Activated T-helper 17 cell treated with anti-CD3 and anti-CD28 coated beads, Interleukin-2, amount 50 U/mL, for 72 hours (primary cell): ENCODE measurements at places on chromosomes 16 and 17.
A peak's percentile ranks its signal among the peaks of the same experiment; 100 is the strongest.

DNA sequence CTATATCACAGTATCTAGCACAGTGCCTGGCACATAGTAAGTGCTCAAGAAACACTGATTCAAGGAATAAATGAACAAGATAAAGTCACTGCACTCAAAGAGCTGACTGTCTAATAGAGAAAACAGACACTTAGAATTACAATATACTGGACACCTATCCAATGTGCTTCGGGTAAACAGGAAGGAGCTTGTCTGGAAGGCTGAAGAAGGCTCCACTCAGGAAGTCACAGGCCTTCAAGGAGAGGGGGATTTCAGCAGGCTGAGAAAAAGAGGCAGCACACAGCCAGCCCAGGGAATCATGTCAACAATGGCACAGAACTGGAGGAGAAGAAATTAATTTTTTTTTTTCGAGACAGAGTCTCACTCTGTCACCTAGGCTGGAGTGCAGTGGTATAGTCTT lies 9.7 kb upstream of the IL4R start:
- ATAC-seq: no peak
- H3K36me3 ChIP-seq: no peaks in the 10 kb centered on the region
- H3K4me3 ChIP-seq: no peak overlapping the region
- peaks cover 15% of the 10 kb centered on the region for H3K4me1 ChIP-seq
- H3K27ac ChIP-seq: no peak overlapping the region

GRCh38 chr17:61376931-61377838 lies 22.5 kb upstream of the TBX2 start:
- no peak overlapping the region for H3K27ac ChIP-seq
- H3K4me3 ChIP-seq: no peak overlapping the region
- no peaks in the 10 kb centered on the region for H3K27me3 ChIP-seq
- no peaks in the 10 kb centered on the region for H3K36me3 ChIP-seq
- no peaks in the 10 kb centered on the region for H3K4me1 ChIP-seq

GRCh38 chr17:41308251-41308917 lies 725 bp downstream of the KRTAP16-1 start:
- H3K4me1 ChIP-seq: peaks cover 39% of the 10 kb centered on the region
- H3K36me3 ChIP-seq: no peaks in the 10 kb centered on the region
- peak overlapping the region; percentile 94 for H3K27ac ChIP-seq
- no peaks in the 10 kb centered on the region for H3K27me3 ChIP-seq
- peak overlapping the region; percentile 84 for H3K4me3 ChIP-seq
- ATAC-seq: peak; percentile 82

DNA sequence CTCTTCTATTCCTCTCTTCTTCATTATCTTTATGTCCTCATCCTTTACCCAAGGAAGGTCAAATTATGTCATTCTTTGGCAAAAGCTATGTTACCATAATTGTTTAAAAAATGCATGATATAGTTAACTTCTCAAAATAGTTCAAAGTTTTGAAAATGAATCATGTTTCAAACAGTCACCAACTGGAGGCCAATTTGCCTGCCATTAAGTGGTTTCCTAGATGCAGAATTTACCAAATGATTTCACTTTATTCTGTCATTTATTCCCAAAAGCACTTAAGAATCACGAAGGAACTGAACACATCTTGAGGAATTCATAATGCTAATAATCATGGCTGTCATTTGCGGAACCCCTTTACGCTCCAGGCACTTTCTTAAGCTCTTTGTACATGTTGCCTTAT lies 190.9 kb upstream of the CDH11 start:
- H3K27me3 ChIP-seq: no peaks in the 10 kb centered on the region
- ATAC-seq: no peak
- no peak overlapping the region for H3K27ac ChIP-seq
- H3K36me3 ChIP-seq: no peaks in the 10 kb centered on the region
- H3K4me1 ChIP-seq: no peaks in the 10 kb centered on the region

DNA sequence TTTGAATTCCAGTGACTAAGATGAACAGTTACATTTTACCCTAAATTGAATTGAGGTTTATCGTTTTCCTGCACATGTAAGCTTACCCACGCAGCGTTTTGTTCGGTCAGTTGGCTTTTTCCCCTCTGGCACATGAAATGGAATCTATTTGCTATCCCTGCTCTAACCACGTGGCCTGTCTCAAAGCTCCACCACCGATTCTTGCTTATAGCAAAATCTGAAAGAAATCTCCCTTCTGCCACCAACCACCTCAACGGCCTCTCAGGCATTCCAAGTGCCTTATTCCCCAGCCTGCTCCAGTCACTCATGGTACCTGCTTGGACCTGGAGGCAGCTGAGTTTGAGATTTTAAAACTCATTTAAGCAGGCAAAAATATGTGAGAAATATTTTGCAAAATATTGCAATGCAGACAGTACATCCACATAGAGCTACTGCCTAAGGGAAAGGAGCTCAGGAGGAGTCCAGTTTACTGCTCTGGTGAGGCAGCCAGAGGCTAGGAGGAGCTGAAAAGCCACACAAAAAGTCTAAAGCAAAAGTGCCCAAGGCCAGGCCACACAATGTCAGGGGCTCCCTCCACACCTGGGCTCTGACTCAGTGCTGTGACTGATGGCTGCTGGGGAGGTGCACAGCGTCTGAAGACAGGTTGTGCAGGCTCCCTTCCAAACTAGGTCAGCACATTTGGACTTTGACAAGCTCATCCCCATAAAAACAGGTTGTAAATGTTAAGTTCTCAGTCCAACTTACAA lies 26.4 kb downstream of the ARHGAP17 start:
- H3K27ac ChIP-seq: peak overlapping the region; percentile 60
- H3K4me3 ChIP-seq: peak overlapping the region; percentile 16
- peak; percentile 83 for ATAC-seq
- peaks cover 2% of the 10 kb centered on the region for H3K36me3 ChIP-seq
- H3K27me3 ChIP-seq: no peaks in the 10 kb centered on the region

- no peak for ATAC-seq
- no peak overlapping the region for H3K4me3 ChIP-seq
- H3K36me3 ChIP-seq: no peaks in the 10 kb centered on the region
- H3K27ac ChIP-seq: no peak overlapping the region
- H3K4me1 ChIP-seq: no peaks in the 10 kb centered on the region
Observed at GRCh38 chr17:12756786-12757185, 32.5 kb upstream of the ARHGAP44 start.

DNA sequence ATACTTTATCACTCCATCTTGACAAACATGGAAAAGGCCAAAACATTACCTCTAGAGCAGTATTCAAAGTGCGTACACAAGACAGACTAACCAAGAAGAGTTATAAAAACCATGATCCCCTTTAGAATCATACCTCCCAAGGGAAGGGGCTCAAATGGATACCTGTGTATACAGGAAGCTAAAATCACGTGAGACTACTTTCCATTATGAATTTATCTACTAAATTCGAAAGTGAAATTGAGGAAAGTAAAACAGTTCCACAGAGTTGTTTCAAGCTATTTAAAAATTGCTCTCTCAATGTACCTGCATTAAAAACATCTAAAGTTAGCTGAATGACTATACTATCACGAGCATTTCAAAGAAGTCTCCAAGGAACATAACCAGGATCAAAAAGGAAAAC lies 32.7 kb downstream of the AP1G1 start:
- peaks cover 90% of the 10 kb centered on the region for H3K36me3 ChIP-seq
- ATAC-seq: peak; percentile 55
- no peaks in the 10 kb centered on the region for H3K27me3 ChIP-seq
- H3K27ac ChIP-seq: peak overlapping the region; percentile 61
- H3K4me1 ChIP-seq: peaks cover 10% of the 10 kb centered on the region
- H3K4me3 ChIP-seq: peak overlapping the region; percentile 55

DNA sequence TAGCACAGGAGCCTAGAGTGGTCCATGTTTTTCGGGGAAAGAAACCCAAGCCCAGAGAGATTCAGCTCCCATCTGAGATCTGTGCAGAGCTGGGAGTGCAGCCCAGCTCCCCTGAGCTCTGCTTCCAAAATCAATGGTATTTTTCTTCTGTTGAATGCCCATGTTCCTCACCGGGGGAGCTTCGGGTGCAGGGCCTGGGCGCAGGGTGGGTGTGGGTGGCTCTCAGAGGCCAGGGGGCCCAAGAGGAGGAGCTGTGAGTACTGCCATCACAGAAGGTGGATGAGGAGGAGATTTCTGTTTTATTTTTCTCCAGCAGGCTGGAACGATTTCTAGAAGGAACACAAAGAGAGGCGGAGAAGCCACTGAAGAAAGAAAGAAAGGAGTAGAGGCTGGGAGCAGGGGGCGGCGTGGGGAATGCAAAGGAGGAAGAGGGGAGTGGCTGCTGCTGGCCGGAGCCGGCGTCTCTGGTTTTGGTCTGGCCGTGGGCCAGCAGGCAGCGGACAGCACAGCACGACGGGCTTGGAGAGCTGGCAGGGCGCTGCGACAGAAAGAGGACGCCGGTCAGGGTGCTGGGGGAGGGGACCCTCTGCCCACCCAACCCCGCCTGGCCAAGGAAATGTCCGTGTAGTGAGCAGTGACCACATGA lies 76.2 kb upstream of the KSR1 start:
- no peaks in the 10 kb centered on the region for H3K4me1 ChIP-seq
- no peaks in the 10 kb centered on the region for H3K36me3 ChIP-seq
- H3K27ac ChIP-seq: no peak overlapping the region
- H3K27me3 ChIP-seq: peaks cover 21% of the 10 kb centered on the region

DNA sequence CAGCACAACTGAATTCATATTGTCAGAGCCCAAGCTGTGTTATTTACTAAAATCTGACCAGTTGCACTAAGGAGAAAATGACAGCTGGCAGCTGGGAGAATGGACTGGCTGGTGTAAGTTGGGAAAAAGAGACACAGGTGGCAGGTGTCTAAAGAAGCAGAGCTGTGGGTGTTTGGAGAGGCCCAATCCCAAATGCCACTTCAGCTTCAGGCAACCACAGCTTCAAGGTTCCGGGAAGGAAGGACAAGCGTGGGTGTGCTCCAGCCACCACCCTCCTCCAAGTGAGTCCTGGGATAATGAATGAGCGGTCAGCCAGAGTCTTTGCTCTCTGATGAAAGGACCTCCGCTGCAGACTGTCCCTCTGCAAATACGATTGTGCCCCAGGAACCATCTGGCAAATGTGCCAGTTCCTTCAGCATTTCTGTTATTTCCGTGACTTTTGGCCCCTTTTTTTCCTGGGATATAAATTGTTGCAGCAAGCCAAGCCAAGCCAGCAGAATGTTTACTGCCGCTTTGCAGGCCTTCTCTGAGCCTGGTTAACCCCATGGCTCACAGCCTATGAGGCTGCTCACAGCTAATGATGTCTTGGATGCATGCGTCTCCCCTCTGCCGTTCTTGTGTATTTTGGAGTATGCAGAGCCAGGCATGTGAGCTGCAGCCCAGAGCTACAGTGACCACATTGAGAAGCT lies 9.5 kb upstream of the RHBDL3 start:
- no peak for ATAC-seq
- no peak overlapping the region for H3K4me3 ChIP-seq
- H3K27me3 ChIP-seq: peaks cover 6% of the 10 kb centered on the region
- H3K4me1 ChIP-seq: no peaks in the 10 kb centered on the region
- H3K36me3 ChIP-seq: no peaks in the 10 kb centered on the region
- H3K27ac ChIP-seq: no peak overlapping the region

- H3K36me3 ChIP-seq: no peaks in the 10 kb centered on the region
- H3K4me3 ChIP-seq: no peak overlapping the region
- no peak overlapping the region for H3K27ac ChIP-seq
- no peaks in the 10 kb centered on the region for H3K4me1 ChIP-seq
- peaks cover 2% of the 10 kb centered on the region for H3K27me3 ChIP-seq
Observed at GRCh38 chr17:10799407-10799806, 4.5 kb downstream of the TMEM238L start.

GRCh38 chr17:17590883-17591354 lies 589 bp downstream of the PEMT start:
- ATAC-seq: peak; percentile 18
- peak overlapping the region; percentile 85 for H3K27ac ChIP-seq
- H3K27me3 ChIP-seq: no peaks in the 10 kb centered on the region
- H3K36me3 ChIP-seq: no peaks in the 10 kb centered on the region
- peaks cover 17% of the 10 kb centered on the region for H3K4me1 ChIP-seq

DNA sequence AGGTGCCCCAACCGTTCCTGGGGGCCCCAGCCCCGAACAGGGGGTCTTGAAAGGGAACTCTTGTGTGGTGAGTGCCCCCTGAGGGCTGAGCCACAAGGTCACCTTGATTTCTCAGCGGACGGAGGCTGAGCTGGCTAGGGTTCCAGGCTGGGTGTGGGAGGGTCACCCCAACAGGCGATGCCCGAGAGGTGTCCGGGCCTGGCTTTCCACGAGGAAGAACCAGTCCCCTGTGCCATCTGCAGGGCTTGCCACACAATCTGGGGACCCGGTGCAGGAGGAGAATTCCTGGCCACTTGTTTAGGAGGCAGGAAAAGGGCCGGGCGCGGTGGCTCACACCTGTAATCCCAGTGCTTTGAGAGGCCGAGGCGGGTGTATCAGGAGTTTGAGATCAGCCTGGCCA lies 16.8 kb upstream of the SLC38A10 start:
- ATAC-seq: no peak
- peaks cover 7% of the 10 kb centered on the region for H3K27me3 ChIP-seq
- H3K4me1 ChIP-seq: no peaks in the 10 kb centered on the region
- no peak overlapping the region for H3K4me3 ChIP-seq
- H3K36me3 ChIP-seq: no peaks in the 10 kb centered on the region
- H3K27ac ChIP-seq: no peak overlapping the region

DNA sequence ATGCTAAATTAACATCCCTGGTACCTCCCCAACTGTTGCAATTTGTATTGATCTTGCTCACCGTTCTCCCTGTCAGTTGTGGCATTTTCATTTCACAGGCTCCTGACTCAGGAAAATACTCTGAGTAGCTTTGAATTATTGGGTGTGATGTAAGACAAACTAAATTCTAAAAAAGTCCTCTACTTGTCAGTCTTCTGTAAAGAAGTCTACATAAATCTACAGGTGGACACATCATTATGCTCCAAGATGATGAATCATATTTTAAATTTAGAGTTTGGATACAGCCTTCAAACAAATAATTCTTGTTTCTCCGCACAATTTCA lies 47.2 kb downstream of the MARCHF10 start:
- H3K27ac ChIP-seq: no peak overlapping the region
- H3K36me3 ChIP-seq: no peaks in the 10 kb centered on the region
- H3K27me3 ChIP-seq: peaks cover 19% of the 10 kb centered on the region
- no peak overlapping the region for H3K4me3 ChIP-seq
- H3K4me1 ChIP-seq: no peaks in the 10 kb centered on the region

- H3K4me3 ChIP-seq: no peak overlapping the region
- peaks cover 11% of the 10 kb centered on the region for H3K27me3 ChIP-seq
- ATAC-seq: no peak
- H3K4me1 ChIP-seq: no peaks in the 10 kb centered on the region
- no peaks in the 10 kb centered on the region for H3K36me3 ChIP-seq
Observed at GRCh38 chr17:9729034-9729650, 62.2 kb downstream of the DHRS7C start.
